ENCODE measurements at places on chromosomes 7 and 10.
A peak's percentile ranks its signal among the peaks of the same experiment; 100 is the strongest.

GRCh38 chr7:121621937-121622336 is 225.8 kb upstream of the FAM3C start:
- no peak for DNase-seq

DNA sequence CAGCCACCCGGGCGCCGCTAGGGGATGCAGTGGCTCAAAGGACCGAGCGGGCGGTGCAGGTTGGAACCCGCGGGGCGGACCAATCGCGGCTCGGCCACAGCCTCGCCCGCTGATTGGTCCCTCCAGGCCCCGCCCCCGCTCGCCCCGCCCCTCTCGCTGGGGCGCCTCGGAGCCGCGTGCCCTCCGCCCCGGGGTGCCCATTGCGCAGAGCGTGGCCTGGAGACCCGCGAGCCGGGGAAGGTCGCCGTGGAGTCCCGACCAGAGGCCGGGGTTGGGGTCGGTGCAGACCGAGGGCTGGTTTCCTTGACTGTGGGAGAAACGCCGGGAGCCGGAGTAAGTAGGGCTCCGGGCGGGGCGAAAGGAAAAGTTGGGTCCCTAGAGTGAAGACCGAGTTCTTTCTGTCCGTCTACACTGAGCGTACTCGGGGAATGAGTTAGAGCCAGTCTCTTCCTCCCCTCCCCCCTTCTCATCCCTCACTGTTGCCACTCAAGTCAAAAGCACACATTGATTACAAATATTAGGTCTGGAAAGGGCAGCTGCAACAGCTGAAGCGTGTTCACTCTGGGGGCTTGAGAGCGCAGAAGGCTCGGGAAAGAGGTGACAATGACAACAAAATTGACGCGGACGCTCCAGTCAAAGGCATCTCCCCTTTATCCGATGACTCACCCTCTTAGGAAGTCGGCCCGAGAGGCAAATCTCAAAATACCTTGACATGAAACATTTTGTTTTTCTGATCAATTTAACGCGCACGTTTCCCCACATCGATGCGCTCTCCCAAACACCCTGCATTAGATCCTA is 843 bp upstream of the GATA3 start:
- DNase-seq = peak; percentile 89

DNA sequence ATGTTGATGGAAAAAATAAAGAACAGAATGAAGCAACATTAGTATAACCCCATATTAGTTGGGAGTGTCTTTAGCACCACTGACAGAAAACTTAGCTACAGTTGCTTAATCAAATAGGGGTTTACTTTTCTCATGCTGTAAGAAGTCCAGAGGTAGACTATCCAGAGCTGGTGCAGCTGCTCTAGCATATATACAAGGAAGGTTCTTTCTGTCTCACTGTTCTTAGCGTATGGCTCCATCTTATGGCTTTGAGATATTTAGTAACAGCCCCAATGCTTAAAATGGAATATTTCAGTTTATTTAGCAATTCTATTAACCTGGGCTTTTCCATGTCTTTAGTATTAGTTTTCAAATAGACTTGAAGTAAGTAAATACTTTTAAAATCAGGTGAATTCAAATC is 15.2 kb upstream of the WNT2 start:
- DNase-seq = no peak

DNA sequence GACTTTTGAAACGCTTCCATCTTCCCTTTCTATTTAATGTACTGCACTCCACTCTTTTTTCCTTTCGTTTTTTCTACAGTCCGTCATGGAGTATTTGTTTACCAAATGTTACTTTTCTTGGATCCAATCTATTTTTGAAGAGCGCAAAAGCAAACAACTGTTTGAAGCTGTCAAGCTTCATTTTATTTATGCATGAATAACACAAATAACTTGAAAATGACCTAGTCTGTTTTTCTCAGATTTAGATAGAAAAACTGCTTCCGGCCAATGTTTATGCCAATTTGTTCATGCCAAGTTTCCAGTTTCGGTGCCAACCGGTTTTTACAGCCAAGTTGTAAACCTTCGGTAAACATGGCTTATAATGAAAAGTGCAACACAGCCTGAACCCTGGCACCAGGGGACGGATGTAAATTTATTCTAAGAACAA is 150.9 kb upstream of the KLF6 start:
- no peak for DNase-seq

GRCh38 chr10:106179430-106179829 is 985.1 kb downstream of the SORCS1 start:
- no peak for DNase-seq

DNA sequence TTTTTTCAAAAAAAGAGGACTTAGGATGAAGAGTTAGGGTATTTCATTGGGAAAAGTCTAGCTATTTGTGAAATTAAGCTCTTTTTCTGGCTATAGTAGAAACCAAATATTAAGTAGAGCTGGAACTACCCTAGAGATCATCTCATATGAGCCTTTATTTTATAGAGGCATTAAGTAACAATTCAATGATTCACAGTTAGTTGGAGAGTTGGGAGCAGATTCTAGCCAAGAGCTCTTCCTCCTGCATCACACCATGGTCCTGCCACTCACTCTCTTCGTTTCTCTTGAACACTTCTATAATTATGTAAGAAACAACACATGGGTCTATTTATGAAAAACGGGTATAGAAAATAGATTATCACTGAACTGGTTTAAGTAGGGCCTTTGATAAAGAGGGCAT is 76.1 kb upstream of the ANK3 start:
- no peak for DNase-seq

GRCh38 chr10:122044045-122044661 is 55.2 kb downstream of the TACC2 start:
- DNase-seq = no peak

DNA sequence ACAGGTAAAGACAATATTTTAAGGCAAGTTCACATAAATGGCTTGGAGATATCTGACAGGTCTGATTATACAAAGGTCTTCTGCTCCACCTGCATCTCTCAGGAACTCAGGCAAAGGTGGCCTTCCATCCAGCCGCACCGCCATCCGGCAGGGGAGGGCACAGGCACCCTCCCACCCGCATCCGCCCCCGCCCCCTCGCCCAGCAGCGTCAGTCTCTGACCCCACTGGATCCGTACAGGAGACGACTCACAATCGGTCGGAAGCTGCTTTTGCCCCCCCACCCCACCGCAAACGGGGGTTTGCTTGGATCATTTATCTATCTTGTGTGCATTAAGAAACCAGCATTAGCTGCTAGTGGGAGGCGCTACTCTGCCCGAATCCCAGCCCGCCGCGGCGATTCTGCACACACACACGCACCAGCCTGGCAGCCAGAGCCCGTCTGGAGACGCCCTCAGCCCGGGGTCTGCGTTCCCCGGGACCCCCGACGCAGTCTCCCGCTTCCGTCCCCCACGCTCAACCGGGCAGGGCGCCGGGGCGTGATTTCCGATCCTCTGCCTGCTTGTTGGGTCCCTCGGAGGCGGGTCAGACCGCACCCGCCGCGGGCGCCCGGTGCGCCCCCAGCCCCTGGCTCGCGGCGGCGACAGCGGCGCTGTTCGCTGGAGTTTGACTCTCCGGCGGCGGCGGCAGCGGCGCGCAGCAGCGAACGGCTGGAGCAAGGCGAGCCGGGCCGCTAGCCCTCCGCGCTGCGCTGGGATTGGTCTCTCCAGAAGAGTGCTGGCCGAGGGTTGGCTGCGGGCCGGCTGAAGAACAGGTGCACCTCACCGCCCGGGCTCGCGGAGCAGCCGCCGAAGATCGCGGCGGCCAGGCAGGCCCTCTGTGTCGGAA is 820 bp upstream of the NRG3 start:
- DNase-seq = no peak

DNA sequence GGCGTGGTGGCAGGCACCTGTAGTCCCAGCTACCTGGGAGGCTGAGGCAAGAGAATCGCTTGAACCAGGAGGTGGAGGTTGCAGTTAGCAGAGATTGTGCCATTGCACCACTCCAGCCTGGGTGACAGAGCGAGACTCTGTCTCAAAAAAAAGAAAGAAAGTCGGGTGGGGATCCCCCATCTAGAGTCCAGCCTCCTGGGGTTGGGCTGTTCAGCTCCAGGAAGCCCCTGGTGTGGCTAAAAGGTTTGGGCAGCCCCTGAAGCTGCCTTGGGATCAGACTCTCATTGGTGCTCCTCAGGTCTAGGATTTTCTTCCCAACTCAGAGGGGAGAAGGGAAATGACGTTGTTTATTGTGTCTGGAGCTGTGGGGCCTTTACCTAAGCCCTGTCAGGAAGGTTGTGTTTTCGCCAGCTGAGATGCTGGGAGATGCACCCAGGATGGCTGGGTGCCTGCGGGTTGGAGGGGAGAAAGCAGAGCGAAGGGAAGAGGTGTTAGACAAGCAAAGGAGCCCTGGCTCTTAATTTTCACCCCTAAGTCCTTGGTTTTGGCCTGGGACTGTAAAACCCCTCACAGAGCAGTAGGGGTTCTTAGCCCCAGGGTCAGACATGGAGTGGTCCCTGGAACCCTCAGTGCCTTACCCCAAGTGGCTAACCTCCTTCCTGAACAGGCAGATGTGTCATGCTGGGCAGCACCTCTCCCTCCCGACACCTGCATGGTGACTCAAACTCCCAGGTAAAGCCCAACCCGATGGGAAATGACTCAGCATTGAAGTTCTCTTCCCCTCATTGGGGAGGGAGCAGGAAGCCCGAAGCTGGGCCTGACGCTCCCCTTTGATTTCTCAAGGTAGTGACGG is 21.1 kb downstream of the PLAU start:
- peak; percentile 20 for DNase-seq

DNA sequence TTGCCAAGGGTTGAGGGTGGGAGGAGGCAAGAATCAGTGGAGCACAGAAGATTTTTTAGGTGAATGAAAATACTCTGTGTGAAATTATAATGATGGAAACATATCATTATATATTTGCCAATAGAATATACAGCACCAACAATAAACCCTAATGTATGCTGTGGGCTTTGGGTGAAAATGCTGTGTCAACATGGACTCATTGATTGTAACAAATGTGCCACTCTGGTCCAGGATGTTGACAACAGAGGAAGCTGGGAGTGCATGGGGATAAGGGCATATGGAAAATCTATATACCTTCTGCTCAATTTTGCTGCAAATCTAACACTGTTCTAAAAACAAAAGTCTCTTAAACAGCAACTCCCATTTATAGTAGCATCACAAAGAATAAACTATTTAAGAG is 114.3 kb downstream of the LYZL1 start:
- DNase-seq = no peak

- DNase-seq = no peak
Measured at GRCh38 chr10:18713077-18713476, 53.8 kb downstream of the ARL5B start.

- DNase-seq = no peak
Measured at GRCh38 chr7:110891197-110891596, 199.7 kb upstream of the LRRN3 start.

DNA sequence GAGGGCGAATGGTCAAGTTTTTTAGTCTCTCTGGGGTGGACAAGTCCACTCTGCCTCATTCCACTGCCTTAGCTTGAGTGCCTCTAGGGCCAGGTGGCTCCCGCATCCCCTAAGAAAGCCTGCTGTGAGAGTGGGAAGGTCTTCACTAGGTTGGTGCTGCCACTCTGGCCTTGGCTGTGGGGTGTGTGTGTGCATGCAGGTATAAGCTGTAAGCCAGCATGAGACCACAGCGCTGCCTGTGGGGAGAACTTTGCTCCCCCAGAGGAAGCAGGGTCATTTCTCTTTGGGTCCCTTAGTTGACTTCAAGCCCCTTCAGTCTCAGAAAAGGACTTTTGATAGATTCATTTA is 25.5 kb upstream of the PCBD1 start:
- DNase-seq = no peak

GRCh38 chr10:132667342-132668047 is 118.5 kb downstream of the NKX6-2 start:
- no peak for DNase-seq

DNA sequence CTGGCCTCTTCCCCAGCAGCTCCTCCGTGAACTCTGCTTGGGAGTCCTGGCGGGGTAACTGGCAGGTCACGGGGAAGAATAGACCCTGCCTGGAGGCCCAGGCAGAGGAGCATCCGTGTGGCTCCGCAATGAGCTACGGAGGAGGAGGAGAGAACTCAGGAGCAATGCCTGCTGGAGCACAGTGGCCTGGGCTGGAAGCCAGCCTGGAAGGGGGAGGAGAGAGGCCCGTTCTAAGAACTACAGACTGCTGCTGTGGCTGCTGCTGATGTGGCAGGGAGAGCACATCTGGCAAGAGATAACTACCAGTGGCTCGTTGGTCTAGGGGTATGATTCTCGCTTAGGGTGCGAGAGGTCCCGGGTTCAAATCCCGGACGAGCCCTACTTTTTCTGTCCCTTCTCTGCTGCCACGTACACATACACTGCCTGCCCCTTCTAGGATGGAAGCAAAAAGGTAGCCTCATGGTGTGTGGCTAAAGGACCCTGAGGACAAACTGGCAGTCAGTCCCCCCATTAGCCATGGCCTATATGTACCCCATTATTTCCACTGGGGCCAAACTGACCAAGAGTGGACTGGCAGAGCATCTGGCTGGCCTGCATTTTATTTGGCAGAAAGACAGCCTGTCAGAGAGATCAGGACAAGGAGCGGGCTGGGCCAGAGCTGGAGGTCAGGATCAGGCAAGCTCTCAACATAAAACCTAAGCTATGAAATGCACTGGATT is 7.7 kb upstream of the OPN1SW start:
- no peak for DNase-seq

- DNase-seq = no peak
Measured at GRCh38 chr7:102050864-102051460, 233.5 kb downstream of the CUX1 start.

- no peak for DNase-seq
Measured at GRCh38 chr7:41869997-41870396, 167.1 kb upstream of the INHBA start.

- DNase-seq = no peak
Measured at GRCh38 chr7:150914196-150914595, 61.9 kb downstream of the AOC1 start.

DNA sequence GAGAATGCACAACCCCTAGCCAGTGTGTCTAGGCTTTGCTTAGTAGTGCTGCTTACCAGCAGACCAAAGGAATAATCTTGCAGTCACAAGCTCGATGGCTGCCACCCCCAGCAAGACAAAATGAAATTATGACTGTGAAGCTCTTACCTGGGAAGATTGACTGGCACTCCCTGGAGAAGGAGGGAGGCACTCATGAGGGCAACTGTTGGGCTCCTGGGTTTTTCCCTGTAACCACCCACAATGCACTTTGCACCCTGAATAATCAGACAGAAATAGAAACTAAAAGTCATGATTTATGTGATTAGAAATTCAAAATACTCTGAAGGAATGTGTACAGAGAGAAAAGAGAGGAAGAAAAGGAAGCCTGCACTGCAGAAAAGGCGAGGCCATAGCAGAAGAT is 144.3 kb upstream of the DGKB start:
- no peak for DNase-seq

GRCh38 chr7:41809529-41809939 is 106.6 kb upstream of the INHBA start:
- DNase-seq = no peak

- no peak for DNase-seq
Measured at GRCh38 chr7:112594397-112594796, 113.6 kb downstream of the LSMEM1 start.

- peak; percentile 27 for DNase-seq
Measured at GRCh38 chr7:4725014-4725849, 43.1 kb downstream of the FOXK1 start.
